Purkinje cell (primary cell): ENCODE measurements at places on chromosomes 7 and 10. TPM values are rescaled to one million over a fixed set of nuclear protein-coding genes. Genes with fewer than 3 reads are reported as not detected.

The PFKFB3 gene
- 5.6 and 6.7 TPM in 2 replicates for polyA plus RNA-seq

The ZNF425 gene
- 0.45 and 2.4 TPM in 2 replicates for polyA plus RNA-seq

The MBLAC1 gene
- 0.28 TPM in 1 of 2 replicates, not detected in the other for polyA plus RNA-seq

The WASHC2A gene
- 425 and 470 TPM in 2 replicates for polyA plus RNA-seq

The PON1 gene
- 2.5 TPM in 1 of 2 replicates, not detected in the other for polyA plus RNA-seq

The XPNPEP1 gene
- 12.9 and 29.4 TPM in 2 replicates for polyA plus RNA-seq

The LIPJ gene
- not detected in 2 replicates for polyA plus RNA-seq

The SFMBT2 gene
- polyA plus RNA-seq = 3.2 and 3.3 TPM in 2 replicates

The PAOX gene
- 0.81 and 5.3 TPM in 2 replicates for polyA plus RNA-seq

The UNCX gene
- polyA plus RNA-seq = 0.12 TPM in 1 of 2 replicates, not detected in the other

The SPRN gene
- polyA plus RNA-seq = 0.51 and 0.73 TPM in 2 replicates

The LEP gene
- polyA plus RNA-seq = not detected in 2 replicates

The GPRIN2 gene
- not detected in 2 replicates for polyA plus RNA-seq

The PTPRZ1 gene
- polyA plus RNA-seq = 89.8 and 134 TPM in 2 replicates

The VSIR gene
- not detected in 2 replicates for polyA plus RNA-seq

The GIMAP5 gene
- 1.3 TPM in 1 of 2 replicates, not detected in the other for polyA plus RNA-seq

The GARIN1A gene
- polyA plus RNA-seq = 0.17 TPM in 1 of 2 replicates, not detected in the other

The CRCP gene
- polyA plus RNA-seq = 8.8 and 30.0 TPM in 2 replicates

The PCLO gene
- 58.0 and 64.8 TPM in 2 replicates for polyA plus RNA-seq

The KLHL7 gene
- 170 and 199 TPM in 2 replicates for polyA plus RNA-seq

The SPDYE6 gene
- 0.46 TPM in 1 of 2 replicates, not detected in the other for polyA plus RNA-seq

The SPDYE18 gene
- not detected in 2 replicates for polyA plus RNA-seq

The TM9SF3 gene
- polyA plus RNA-seq = 66.1 and 85.4 TPM in 2 replicates

The MSRB2 gene
- 32.7 and 68.6 TPM in 2 replicates for polyA plus RNA-seq

The ADAM22 gene
- 27.2 and 31.7 TPM in 2 replicates for polyA plus RNA-seq
